Stimulated activated naive CD8-positive, alpha-beta T cell treated with anti-CD3 and anti-CD28 coated beads, Interleukin-15, Interleukin-2, amounts not matched to agents 100 U/mL and 50 U/mL, for 24 hours (primary cell): ENCODE measurements at places on chromosomes 4 and X.

DNA sequence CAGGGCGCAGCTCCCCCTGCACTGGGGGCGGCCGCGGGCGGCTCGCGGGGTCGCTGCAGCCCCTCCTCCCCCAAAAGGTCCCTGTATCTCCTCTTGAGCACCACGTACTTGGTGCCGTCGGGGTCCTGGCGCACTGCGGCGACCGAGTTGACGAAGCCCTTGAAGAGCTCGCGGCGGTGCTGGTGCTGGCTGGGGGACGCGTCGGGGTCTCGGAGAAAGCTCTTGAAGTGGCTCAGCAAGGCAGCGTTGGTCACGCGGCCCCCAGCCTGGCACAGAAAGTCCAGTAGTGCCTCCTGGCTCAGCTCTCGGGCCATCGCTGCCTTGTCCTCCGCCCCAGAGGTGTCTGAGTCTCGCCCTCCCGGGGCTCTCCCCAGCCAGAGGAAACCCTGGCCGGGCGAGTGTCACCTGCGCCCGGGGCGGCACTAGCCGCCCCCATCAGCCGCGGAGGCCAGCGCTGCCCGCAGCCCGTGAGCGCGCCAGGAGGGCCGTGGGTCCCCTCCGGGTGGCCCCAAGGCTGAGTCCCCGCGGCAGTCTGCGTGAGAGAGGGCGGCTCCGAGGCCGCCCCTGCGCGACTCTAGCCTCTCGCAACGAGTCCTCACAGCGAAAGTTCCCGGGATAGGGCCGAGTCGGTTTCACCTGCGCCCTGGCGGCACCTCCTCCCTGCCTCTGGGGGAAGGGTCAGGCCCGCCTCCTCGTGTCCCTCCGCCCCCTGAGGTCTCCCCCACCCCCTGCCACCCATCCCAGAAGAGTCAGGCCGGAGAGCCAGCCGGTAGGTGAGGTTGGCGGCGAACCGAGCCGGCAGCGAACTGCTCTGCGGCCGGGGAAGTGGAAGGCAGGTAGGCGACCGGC lies at the start of gene SOWAHB:
SOWAHB (minus strand) TSS at position 609 of the 849 bp plus-strand sequence; CDS start at position 314, 295 bp downstream.
- peak; percentile 22 for DNase-seq

GRCh38 chrX:130082244-130083106 lies 27.8 kb downstream of the ELF4 start:
- DNase-seq, result peak; percentile 69

GRCh38 chrX:15903186-15903681 lies 48.6 kb upstream of the AP1S2 start:
- DNase-seq, result peak; percentile 6

- DNase-seq, result no peak
Measured at GRCh38 chr4:79625361-79625760, 217.3 kb upstream of the GK2 start.

DNA sequence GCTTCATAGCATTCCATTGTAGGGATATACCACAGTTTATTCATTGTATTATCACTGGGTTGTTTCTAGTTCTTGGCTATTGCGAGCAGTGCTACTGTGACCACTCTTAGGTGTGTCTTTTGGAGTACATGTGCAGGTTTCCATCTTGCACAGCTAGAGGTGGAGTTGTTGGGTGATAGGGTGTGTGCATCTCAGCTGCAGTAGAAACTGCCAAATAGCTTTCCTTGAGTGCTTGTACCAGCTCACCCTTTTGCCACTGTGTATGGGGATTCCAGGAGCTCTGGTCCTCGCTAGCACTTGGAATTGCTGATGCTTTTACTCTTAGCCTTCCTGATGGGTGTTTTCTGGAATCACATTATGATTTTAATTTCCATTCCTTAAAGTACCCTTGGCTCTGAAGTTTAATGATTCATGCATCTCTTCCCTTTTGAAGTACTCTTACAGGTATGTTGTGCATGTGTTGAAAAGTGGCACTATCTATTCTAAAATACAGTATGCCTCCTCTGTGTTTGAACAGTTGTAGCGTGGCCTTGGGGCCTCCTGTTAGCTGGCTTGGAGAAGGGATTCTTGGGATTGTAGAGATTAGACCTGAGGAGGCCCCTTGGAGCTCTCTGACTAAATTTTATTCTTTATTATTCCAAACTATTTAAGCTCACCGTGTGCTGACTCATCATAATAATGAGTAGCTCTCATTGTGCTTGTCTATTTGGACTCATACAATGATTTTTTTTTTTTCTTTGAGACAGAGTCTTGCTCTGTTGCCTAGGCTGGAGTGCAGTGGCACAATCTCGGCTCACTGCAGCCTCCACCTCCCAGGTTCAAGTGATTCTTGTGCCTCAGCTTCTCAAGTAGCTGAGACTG lies 38.4 kb downstream of the HTT start:
- DNase-seq, result no peak

GRCh38 chr4:21083413-21083812 lies 383.2 kb downstream of the PACRGL start:
- DNase-seq, result no peak

DNA sequence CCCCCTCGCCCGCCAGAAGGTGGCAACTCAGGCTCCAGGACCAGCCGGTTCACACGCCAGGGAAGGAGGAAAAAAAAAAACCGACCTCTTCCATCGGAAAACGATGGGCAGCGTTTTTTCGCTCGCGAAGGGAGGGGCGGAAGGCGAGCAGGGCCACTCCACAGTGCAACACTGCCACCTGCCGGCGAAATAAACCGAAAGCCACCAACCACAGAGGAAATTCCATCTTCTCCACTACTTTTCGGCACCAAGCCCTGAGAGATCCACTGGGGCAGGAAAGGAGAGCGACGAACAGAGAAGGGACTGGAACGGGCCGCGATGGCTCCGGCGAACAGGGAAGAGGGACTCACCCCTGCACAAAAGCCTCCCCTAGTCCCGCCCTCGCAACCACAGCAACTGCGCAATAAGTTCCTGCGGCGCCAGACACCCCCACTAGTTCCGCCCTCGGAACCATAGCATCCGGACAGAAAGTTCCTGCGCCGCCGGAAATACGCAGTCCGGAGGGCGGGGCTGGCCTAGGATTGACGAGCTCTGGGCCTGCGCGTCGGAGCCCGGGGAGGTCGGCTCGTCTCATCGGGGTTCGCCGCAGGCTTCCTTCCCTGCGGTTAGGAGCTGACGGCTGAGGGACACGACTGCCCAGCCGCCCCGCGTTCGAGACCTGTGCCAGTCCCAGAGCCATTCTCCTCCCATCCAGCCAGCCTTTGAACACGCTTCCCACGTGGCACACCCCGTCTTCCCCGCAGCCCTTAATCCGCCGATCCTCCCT lies 23.4 kb downstream of the FAM156A start:
- peak; percentile 88 for DNase-seq

- DNase-seq, result no peak
Measured at GRCh38 chr4:20311856-20312255, 60.2 kb downstream of the SLIT2 start.

DNA sequence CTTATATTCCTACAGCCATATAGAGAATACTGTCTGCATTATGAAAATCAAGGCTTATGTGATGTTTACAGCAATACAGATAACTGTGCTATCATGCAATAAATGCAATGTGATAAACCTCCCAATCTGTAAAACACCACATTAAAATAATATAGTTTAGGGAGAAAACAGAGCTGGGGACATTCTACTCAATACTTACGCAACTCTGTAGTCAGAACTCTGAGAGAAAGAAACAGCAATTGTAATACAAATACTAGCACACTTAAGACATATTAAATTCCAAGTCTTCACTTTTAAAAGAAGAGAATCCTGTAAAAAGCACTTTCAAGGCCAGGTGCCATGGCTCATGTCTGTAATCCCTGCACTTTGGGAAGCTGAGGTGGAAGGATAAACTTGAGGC lies 61.4 kb downstream of the ANKRD17 start:
- DNase-seq, result no peak

DNA sequence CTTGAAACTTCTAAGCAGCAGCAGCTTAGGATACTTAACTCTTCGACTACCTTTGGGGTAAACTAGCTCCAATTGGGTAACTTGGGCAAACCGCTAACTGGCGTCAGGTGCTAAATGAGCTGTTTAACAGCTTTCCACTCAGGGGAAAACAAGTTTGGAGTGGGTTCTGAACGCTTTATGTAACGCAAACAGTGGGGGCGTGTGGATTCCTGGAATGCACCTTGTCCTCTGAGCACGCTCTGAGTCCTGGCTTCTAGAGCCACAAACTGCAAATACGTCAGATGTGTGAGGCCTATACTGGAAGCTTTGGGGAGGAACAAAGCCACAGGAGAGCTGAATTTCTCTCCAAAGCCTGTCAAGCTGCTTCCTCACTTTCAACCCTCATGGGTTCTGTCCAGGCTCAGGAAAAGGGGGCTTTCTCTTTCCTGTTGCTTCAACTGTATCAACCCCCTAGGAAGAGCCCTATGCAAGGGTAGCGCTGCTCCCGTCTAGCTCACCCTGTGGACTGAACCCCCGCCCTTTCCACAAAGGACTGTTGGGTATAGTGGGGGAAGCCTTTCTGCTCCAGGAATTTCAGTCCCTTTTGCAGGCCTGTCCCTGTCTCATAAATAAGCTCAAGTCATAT lies 4.5 kb upstream of the WDR1 start:
- no peak for DNase-seq
